H7 (cell line): ENCODE measurements at places on chromosomes 2 and 18. TPM values are rescaled to one million over a fixed set of nuclear protein-coding genes. Genes with fewer than 3 reads are reported as not detected.
A peak's percentile ranks its signal among the peaks of the same experiment; 100 is the strongest.

LBX2 gene
- total RNA-seq, result 0.11 and 0.17 TPM in 2 replicates

- DNase-seq, result no peak
Measured at GRCh38 chr18:43046322-43046721, 69.2 kb downstream of the RIT2 start.

DNA sequence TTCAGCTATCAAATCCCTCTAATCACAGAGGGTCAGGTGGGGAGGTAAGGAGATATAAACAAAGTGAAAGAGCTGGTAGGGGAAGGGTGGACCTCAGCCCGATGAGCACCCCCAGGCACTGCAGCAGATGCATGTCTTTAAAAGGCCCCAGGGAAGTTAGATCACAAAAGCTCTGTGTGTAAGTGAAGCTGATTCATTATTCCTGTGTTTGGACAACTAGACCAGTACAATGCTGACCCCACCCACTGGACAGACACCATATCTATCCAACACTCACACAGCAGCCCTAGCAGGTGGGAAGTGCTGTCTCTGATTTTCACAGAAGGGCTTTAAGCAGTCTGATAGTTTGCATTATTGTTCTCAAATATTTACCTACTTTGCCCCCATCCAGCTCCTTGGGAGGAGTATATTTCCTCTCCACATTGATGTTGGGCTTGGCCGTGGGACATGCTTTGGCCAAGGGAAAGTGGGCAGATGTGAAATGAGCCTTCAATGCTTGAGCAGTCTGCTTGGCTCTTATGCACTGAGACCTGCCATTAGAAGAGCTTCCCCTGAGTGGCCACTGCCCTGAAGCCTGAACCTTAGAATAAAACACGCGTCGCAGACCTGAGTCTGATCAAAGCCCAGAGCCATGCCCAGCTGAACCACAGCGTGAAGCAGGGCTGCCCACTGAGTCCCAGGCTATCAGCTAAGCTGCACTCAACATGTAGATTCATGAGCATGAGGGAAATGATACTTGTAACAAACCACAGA lies 111.4 kb downstream of the COPS8 start:
- DNase-seq, result no peak

DNA sequence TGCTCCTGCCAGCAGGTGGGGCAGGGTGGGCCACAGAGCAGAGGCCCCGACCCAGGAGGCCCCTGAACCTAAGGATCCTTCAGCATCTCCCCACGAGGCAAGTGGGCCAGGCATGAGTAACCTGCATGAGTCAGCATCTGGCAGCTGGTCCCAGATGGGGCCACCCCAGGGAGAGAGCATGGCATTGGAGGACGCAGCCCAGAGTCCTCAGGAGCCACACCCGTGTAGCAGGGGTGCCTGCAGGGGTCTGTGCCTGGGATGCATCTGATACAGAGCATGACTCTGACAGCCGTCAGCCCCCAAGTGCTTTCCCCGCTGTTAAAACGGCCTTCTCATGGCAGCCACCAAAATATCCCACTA lies 185.6 kb upstream of the SALL3 start:
- no peak for DNase-seq

DNA sequence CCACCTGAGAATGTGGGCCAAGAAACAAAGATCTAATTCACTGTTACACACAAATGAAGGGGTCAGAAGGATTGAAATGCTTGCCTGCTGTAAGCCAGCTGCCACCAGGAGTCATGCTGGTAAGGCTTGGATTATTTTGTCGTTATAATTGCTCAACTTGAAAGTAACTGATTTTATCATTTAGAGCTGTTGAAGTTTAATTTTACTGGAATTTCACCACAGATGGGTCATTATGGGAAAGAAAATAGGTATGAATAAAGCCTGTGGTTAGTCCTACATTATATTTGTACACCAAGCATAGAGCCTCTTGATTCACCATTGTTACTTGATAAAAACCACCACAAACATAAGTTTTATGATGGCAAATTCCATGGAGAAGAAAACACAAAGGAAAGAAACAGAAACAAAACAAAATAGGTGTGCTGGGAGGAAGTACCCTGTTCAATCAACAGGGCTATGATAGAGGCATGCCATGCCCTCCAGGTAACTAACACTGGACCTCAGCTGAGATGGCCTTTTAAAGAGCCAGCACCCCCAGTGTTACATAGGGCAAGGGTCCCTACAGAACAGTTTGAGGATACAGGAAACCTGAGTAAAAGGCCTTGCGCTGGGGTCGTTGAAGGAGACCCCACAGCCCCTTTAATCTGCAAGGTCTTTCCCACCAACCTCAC lies 3.0 kb downstream of the CLEC4F start:
- DNase-seq, result no peak

ARHGEF4 gene
- total RNA-seq, result 15.3 and 15.6 TPM in 2 replicates

LIPG gene
- total RNA-seq, result 5.5 and 7.2 TPM in 2 replicates

DNA sequence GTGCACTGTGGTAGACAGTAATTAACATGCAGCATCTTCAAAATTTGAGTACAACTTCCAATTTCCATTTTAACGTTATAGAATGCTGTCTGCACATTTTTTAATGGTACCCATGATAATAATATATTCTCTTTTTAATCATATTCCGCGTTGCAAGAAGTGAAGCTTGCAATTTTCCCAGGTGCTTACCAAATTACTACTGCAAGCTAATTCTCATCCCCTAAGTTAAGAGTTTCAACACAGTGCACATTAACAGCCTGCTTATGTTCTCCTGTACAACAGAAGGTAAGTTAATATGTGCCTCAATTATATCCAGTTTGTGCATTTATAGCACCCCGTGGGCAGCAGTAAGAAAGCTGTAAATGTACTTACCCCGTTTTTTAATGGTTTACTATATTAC lies 132.9 kb downstream of the CBLN2 start:
- no peak for DNase-seq

- DNase-seq, result no peak
Measured at GRCh38 chr18:23317975-23318675, 135.0 kb upstream of the RIOK3 start.

RAB6C gene
- total RNA-seq, result not detected in 2 replicates

DNA sequence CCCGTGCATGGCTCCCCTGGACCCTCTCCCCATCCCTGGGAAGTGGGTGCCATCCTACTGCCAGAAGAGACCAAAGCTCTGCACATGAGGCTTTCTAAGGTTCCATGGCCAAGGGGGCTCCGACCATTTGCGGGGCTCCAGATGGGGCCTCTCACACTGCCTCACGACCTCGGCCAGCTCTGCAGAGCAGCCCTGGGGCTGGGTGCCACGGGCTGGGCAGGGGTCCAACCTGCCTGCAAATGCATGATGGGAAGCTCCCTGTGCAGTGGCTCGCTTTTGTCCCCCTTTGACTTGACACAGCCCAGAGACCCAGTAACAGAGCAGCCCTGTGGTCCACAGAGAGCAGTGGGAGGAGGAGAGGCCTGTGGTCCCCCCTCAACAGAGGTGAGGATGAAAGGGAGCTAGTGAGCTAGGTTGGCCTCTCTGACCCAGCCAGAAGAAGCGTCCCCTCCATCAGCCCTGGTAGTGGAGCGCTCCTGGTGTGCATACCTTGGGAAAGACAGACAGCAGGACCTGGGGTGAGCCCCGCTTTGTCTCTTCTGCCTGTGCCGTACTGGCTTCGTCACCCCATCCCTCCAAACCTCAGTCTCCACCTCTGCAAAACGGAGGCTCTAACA lies 174.1 kb downstream of the DDX1 start:
- no peak for DNase-seq

- DNase-seq, result no peak
Measured at GRCh38 chr2:38301969-38302702, 74.9 kb downstream of the ATL2 start.

COMMD1 gene
- total RNA-seq, result 24.5 and 25.3 TPM in 2 replicates

DNA sequence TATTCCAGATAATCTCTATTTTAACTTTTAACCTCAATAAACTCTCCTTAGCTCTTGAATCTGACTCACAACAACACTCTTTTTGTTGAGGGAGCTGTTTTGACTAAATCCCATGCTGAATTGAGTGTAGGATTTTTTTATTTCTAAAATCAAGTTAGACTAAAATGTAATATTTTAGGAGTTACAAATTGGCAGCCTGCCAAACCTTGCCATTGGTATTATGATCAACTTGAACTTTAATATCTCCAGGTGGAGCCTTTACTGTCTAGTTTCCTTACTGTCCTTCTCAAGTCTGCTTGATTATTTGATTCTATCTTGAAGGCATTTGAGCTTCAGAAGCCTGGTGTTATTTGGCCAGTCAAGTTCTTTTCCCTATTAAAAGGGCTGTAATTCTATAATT lies 8.7 kb downstream of the PIKFYVE start:
- no peak for DNase-seq

GRCh38 chr2:196464311-196464710 lies 175.2 kb upstream of the CCDC150 start:
- DNase-seq, result no peak

DNA sequence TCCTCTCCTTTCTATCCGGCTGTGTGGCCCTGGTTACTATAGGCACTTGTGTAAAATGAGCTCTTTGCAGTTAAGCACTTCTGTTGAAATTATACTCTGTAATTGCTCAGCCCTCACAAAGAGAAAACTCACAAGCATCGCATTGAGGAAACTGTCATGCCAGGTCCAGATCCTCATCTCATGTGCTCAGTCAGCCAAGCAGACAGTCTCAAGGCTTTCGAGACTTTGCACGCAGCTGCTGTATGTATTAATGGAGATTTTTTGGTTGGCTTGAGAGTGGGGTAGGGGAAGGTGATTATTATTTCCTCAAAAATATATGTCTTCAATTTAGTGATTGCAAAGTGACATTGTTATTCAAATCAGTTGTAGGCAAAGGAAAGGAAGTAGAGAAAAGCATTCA lies 33.0 kb upstream of the PHLPP1 start:
- DNase-seq, result peak; percentile 31

- DNase-seq, result no peak
Measured at GRCh38 chr2:137255990-137256389, 490.6 kb downstream of the THSD7B start.

- DNase-seq, result peak; percentile 42
Measured at GRCh38 chr18:78861706-78862105, 117.9 kb upstream of the SALL3 start.

SLC14A1 gene
- not detected in 2 replicates for total RNA-seq

DNA sequence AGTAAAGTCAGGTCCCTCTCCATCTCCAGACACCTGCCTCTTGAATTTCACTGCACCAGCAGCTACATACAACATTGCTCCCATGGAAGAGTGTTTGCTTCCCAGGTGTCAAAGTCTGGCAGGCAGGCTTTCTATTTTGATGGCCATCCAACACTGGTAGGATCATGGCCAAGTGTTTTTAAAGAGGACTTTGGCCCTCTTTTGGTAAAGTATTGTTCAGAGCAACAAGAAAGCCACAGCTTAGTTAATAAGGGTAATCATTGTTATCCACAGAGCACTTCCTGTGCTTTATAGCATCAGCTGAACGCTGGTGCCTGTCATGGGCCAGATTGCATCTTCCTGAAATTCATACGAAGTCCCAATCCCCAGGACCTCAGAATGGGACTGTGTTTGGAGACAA lies 133.2 kb downstream of the NCK2 start:
- no peak for DNase-seq

DNA sequence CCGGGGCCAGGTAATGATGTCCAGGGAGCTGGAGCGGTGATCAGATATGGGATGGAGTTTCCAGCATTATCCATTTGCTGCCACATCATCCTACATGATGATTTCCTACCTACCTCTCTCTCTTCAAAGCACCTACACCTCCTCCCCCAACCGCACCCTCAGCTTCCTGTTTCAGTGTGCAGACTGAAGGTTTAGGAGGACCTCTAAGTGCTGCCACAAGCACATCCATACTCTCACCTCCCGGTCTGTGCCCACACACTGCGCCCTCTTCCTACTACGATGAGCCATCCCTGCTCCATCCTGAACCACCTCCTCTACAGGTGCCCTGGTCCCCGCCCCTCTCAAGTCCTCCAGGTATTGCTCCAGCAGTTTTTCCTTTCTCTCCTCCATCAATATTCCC lies 123.7 kb downstream of the ALPK2 start:
- DNase-seq, result no peak

DNA sequence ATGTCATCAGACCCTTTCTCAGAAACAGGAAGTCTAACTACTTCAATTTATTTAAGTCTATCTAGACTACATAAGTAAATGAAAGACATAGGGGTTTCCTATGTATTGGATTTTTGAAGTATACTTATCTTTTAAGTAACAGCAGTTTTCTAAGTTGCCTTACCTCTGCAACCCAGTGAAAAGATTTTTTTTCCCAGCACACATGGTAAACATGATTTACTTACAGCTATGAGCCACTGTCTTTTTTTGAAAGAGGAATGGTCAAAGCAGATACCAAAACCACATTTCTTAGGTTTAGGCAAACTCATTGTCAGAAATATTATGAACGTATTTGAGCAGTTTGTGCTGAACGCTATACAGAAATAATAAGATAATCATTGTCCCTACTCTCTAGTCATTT lies 78.7 kb upstream of the OTX1 start:
- DNase-seq, result no peak

DNA sequence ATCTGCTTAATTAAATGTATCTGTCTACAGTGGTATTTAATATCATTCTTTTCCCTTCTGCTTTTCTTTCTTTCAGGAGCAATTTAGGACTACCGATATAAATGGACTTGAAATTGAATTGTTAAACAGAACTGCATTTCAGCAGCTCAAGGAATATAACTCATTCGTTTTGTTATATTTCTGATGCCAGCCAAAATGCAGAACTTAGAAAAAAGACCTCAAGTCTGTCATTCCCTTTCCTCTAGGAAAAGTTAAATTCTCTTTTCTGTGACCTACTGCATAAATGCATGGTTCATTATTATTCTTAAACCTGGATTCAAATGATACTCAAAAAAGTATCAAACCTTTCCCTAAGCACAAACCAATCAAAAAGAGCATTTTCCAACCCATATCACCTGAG lies 21.4 kb downstream of the FTCDNL1 start:
- DNase-seq, result no peak

DSG2 gene
- 51.7 and 66.0 TPM in 2 replicates for total RNA-seq

- no peak for DNase-seq
Measured at GRCh38 chr2:224841910-224842309, 125.7 kb upstream of the CCDC195 start.

GRCh38 chr2:25445464-25445863 lies 103.7 kb upstream of the DNMT3A start:
- peak; percentile 33 for DNase-seq

HOXD4 gene
- not detected in 2 replicates for total RNA-seq

DNA sequence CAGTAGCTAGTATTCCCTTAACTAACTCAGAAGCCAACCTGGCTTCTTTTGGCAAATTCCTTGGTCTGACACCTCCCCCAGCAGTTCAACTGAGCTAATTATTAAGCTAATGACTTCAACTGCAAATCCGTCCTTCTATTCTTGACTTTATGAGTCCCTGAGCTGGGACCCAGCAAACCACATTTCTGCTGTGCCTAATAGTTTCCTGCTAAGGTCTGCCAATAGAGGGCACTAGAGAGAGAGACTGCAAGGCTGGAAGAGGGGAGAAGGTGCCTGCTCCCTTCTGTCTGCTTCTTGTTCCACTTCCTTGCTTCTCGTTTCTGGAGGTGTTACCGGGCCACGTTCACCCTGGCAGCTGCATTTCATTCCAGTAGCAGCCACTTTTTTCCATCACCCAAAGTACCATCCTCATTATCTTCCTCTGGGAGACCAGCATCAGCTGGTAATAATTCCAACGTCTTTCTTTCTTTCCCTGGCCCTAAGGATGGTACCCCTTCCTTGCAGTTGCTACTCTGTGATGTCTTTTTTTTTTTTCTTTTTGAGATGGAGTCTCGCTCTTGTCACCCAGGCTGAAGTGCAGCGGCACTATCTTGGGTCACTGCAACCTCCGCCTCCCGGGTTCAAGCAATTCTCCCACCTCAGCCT lies 352.0 kb downstream of the TNS1 start:
- peak; percentile 77 for DNase-seq

EMX1 gene
- 0.28 and 1.6 TPM in 2 replicates for total RNA-seq
